Suprapubic skin (tissue), 4 donors: ENCODE measurements at places on chromosomes 6 and 20. TPM values are rescaled to one million over a fixed set of nuclear protein-coding genes. Genes with fewer than 3 reads are reported as not detected.

DNA sequence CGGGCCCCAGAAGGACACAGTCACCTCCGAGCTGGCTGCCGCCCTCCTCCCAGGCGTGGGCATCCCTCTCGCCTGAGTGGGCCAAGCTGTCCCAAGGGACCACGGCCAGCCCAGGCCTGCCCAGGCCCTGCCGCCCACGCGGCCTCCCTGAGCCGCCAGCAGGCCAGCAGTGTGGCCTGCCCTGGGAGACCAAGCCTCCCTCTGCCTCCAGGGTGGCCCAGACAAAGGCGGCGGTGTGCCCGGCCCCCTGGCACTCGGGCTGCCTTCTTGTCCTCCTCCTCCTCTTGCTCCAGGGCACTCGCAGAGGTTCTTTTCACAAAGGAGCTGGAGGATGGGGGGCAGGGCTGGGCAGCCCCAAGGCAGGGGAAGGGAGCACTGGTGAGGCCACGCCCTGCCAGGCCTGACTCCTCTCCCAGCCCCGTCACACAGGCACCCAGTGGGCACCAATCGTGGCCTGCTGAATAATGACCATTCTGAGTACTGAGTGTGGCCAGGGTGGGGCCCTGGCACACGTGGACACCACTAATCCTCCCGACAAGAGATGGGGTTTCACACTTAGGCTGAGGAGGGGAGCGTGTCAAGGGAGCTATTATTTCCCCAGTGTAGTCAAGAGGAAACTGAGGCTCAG is 25.3 kb downstream of the NOL4L start:
- no peaks in the 10 kb centered on the region for H3K4me1 ChIP-seq
- H3K36me3 ChIP-seq = no peaks in the 10 kb centered on the region
- H3K27me3 ChIP-seq = peaks cover 38% of the 10 kb centered on the region
- DNase-seq = no peak
- H3K27ac ChIP-seq = no peak overlapping the region

GRCh38 chr6:2791450-2791974 is 26.3 kb downstream of the WRNIP1 start:
- H3K36me3 ChIP-seq = peaks cover under 1% of the 10 kb centered on the region
- H3K27me3 ChIP-seq = no peaks in the 10 kb centered on the region
- no peak for DNase-seq
- H3K27ac ChIP-seq = no peak overlapping the region
- no peak overlapping the region for H3K4me3 ChIP-seq
- peaks cover 37% of the 10 kb centered on the region for H3K4me1 ChIP-seq

- H3K27me3 ChIP-seq = peaks cover 55% of the 10 kb centered on the region
- H3K4me1 ChIP-seq = peaks cover 8% of the 10 kb centered on the region
- no peak overlapping the region for H3K27ac ChIP-seq
- no peaks in the 10 kb centered on the region for H3K36me3 ChIP-seq
- DNase-seq = no peak
Observed at GRCh38 chr6:1591243-1591642, 18.5 kb upstream of the FOXC1 start.

DNA sequence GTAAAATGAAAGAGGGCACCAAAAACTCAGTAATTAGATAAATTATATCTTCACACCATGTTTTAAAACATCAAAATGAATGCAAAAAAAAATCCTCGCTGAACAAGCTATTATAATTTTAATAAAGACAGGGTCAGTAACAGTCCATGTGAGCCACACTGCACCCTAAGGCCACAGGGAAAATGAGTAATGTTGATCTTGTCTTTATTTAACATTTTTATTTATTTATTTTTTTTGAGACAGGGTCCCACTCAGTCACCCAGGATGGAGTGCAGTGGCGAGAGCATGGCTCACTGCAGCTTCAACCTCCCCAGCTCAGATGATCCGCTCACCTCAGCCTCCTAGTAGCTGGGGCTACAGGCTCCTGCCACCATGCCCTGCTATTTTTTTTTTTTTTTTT is 8.7 kb upstream of the NFATC2 start:
- no peak overlapping the region for H3K4me3 ChIP-seq
- no peaks in the 10 kb centered on the region for H3K27me3 ChIP-seq
- no peak overlapping the region for H3K27ac ChIP-seq
- DNase-seq = no peak
- H3K36me3 ChIP-seq = no peaks in the 10 kb centered on the region

- H3K27me3 ChIP-seq = peaks cover 15% of the 10 kb centered on the region
- H3K36me3 ChIP-seq = no peaks in the 10 kb centered on the region
- no peak overlapping the region for H3K4me3 ChIP-seq
- H3K27ac ChIP-seq = no peak overlapping the region
- no peak for DNase-seq
Observed at GRCh38 chr20:49612127-49612738, 44.3 kb upstream of the PTGIS start.

GRCh38 chr6:96907498-96907897 is 9.8 kb upstream of the NDUFAF4 start:
- H3K4me3 ChIP-seq = no peak overlapping the region
- H3K4me1 ChIP-seq = no peaks in the 10 kb centered on the region
- DNase-seq = no peak
- H3K27ac ChIP-seq = no peak overlapping the region
- no peaks in the 10 kb centered on the region for H3K36me3 ChIP-seq

GRCh38 chr6:120352491-120352890 is 981.8 kb downstream of the TBC1D32 start:
- H3K4me3 ChIP-seq = no peak overlapping the region
- no peaks in the 10 kb centered on the region for H3K36me3 ChIP-seq
- DNase-seq = no peak
- H3K4me1 ChIP-seq = no peaks in the 10 kb centered on the region

DNA sequence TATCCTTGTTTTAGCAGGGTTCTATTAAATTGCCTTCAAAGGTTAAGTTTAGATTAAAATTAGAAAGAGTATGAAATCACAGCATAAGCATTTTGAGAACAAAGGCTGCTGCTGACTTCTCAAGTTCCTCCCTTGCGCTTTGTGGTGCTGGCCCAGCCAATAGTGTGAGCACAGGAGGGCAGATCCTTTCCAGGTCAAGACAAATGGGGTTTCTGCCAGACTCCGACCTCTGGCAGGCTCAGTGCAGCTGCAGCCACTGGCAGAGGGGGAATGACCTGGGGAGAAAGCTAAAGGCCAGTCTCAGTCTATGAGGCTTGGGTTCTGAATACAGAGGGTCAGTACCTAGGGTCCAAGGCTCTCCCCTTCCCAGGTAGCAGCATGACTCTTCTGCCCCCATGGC is 27.0 kb downstream of the CLIC5 start:
- H3K27me3 ChIP-seq = no peaks in the 10 kb centered on the region
- H3K27ac ChIP-seq = no peak overlapping the region
- H3K4me1 ChIP-seq = no peaks in the 10 kb centered on the region
- no peaks in the 10 kb centered on the region for H3K36me3 ChIP-seq

GRCh38 chr6:51654647-51655046 is 432.8 kb downstream of the PKHD1 start:
- H3K36me3 ChIP-seq = no peaks in the 10 kb centered on the region
- no peaks in the 10 kb centered on the region for H3K4me1 ChIP-seq
- no peaks in the 10 kb centered on the region for H3K27me3 ChIP-seq
- H3K27ac ChIP-seq = no peak overlapping the region

Gene RFX6
- total RNA-seq = not detected

Gene HCRTR2
- not detected for total RNA-seq
